CD4-positive, alpha-beta T cell treated with Interleukin-1 beta for 1 hour (primary cell): ENCODE measurements at places on chromosomes 12 and 14.

DNA sequence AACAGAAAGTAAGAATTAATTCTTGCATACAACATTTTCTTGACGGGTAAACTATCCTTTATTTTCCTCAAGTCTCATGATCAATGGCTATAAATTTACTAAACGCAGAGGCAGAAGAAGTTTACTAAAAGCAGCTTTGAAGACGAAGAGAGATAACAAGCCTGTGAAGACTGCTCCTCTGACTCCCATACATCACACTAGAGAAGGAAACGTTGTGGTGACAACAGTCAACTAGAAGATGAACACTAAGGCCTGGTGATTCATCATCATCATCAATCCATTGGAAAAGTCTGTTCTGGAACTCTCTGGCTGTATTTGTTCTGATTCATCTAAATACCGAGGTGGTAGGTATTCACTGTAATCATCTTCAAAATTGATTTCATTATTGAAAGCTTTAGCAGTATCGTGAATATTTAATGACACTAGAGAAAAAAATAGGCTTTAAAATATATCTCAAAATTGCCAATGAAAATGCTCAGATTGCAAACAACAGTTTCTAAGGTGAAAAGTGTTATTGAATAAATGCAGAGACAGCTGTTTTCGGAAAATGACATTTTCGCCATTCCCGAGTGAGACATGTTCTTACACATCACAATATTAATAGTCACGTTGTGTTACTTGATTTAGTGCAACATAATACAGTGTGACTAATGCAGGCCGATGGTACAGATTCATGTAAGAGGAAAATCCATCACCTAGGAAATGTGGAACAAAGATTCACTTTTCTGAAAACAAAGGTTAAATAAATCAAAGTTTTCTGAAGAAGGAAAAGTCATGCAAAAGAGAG, 260.5 kb downstream of the C12orf50 start:
- no peak for DNase-seq

DNA sequence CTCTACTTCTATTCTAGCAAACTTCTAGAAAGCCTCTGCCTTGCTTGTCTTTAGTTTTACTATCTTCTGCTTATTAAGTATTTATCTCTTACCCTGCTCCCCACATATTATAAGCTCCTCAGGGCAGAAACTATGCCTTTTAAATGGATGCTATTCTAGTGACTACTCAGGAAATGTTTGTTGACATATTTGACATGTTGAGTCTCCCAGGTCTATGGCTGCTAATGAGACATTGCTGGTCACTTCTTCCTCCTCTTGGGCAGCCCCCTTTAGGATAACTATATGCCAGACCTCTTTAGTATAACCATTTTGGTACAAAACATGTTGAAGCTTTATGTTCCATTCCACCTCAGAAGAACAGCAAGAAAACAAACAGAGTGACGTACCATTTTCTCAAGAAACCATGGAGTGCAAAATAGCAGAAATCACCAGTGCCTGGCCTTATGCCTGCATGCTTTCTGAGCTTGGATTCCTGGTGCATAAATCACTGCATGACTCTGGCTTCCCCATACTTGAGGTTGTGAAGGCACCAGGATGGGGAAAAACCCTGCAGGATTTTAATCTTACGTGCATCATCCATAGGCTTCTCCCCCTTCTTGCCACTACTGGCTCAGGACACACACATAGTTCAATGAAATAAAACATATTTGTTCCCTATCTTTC, 202.6 kb downstream of the TMX1 start:
- no peak for DNase-seq

- no peak for DNase-seq
Observed at GRCh38 chr12:82089369-82090121, 268.6 kb downstream of the CCDC59 start.

DNA sequence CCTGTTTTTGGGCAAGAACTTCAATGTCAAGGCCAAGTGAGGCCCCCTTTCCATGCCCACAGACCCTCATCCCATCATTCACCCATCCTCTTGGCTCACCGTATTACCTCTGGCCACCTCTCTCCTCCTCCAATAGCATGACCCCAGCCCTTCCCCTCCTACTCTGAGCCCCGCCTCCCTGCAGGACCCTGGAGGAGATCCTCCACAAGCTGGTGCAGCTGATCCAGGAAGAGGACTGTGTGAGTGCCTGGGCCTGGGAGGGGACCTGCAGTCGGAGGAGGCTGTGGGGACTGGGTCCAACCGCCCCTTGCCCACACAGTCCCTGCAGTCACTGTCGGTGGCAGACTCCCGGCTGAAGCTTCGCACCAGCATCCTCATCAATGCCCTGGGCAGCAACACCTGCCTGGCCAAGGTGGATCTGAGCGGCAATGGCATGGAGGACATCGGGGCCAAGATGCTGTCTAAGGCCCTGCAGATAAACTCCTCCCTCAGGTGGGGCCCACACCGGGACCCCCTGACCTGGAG, 7.2 kb downstream of the CARMIL3 start:
- no peak for DNase-seq

DNA sequence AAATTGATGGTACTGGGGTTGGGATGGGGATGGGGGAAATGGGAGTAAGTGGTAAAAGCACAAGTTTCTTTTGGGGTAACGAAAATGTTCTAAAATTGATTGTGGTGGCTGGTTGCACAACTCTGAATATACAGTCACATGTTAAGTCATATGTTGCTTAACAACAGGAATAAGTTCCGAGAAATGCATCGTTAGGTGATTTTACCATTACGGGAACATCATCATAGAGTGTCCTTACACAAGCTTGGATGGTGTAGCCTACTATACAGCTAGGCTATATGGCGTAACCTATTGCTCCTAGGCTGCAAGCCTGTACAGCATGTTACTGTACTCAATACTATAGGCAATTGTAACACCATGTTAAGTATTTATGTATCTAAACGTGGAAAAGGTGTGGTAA, 31.0 kb downstream of the ITGA7 start:
- DNase-seq = no peak

DNA sequence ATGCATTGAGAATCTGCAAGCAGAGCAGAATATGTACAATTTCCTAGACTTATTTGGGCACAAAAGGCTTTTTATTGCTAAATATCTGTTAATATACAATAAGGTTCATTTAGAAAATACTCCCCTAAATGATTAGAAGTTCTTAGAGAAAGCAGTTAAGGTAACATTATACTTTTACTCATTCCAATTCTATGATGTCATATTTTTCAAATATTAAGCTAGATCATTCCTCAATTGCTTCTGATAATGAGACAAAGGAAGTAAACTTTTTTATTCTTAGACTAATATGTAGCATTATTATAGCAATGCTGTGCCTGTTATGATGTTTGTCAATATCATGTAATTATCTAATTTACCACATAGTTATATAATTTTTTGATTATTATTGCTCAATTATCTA, 447.0 kb downstream of the SLC16A7 start:
- no peak for DNase-seq

- DNase-seq = peak; percentile 2
Observed at GRCh38 chr12:66901138-66901932, 222.5 kb upstream of the GRIP1 start.

GRCh38 chr12:27614866-27615265, 81.4 kb upstream of the REP15 start:
- DNase-seq = no peak

DNA sequence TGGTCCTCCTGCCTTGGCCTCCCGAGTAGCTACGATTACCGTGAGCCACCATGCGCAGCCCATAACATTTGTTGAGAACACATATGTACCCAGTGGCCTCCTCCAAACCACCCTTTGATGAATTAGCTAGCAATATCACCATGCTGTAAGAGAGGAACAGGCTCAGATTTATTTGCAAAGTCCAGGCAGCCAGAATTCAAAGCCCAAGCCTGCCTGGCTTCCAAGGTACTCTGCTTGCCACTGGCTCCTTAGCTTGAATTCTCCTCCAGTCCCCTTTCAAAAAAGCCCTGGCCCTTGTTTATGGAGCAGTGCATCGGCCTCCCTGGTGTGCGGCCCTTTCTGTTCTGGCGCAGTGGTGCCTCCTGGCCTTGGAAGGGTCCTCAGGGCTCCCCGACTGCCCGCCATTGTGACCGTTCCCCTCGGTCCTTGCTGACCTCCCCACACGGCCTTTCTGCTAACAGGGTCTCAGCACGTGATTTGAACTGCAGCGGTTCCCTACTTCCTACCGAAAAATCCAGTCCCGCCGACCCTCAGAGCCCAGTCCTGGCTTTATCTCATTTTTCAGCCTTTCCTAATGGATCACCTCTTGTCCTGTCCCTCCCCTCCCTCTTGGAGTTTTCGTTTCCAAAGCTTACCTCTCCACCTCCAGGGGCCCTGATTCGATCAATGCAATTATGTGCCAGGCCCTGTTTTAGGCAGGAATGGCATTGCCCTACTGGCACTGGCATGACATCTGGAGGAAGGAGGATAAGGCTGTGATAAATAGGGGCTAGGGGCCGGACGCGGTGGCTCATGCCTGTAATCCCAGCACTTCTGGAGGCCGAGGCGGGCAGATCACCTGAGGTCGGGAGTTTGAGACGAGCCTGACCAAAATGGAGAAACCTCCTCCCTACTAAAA, 22.0 kb downstream of the SLC25A29 start:
- no peak for DNase-seq

- DNase-seq = no peak
Observed at GRCh38 chr12:26614011-26614616, 218.9 kb downstream of the ITPR2 start.

GRCh38 chr14:100037353-100037752, 27.9 kb upstream of the EVL start:
- DNase-seq = no peak

GRCh38 chr14:72740966-72741825, 152.7 kb downstream of the DPF3 start:
- no peak for DNase-seq

DNA sequence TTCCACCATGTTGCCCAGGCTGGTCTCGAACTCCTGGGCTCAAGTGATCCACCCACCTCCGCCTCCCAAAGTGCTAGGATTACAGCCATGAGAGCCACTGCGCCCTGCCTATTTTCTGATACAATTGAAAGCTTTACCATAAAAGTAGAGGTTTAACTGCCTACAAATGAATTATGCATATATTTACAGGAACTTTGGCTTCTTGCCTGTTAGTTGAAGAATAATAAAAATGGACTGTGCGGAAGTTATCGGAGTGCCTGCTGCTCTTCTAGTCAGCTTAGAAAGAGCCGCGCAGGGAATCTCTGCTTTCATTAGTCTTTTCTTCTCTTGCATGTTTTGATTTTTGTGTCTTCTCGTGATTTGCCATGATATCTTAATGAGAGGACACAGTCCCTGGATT, 34.5 kb downstream of the PPP2R5C start:
- no peak for DNase-seq

DNA sequence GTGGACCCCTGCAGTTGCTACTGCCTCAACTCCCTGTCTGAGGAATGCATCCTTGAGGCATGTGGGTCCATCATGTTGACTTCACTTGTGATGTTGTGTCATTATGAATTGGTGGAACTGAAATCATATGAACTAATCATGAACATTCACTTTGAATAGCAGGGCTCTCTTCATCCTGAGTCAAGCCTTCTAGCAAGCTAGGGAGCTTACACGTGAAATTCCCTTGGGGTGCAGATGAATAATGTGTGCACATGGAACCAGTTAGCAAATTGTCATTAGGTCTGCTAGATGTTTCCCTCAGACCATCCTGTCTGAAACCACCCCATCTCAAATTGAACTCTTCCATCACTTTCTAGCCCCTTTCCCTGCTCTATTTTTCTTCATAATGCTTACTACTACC, 3.6 kb downstream of the COQ6 start:
- no peak for DNase-seq

DNA sequence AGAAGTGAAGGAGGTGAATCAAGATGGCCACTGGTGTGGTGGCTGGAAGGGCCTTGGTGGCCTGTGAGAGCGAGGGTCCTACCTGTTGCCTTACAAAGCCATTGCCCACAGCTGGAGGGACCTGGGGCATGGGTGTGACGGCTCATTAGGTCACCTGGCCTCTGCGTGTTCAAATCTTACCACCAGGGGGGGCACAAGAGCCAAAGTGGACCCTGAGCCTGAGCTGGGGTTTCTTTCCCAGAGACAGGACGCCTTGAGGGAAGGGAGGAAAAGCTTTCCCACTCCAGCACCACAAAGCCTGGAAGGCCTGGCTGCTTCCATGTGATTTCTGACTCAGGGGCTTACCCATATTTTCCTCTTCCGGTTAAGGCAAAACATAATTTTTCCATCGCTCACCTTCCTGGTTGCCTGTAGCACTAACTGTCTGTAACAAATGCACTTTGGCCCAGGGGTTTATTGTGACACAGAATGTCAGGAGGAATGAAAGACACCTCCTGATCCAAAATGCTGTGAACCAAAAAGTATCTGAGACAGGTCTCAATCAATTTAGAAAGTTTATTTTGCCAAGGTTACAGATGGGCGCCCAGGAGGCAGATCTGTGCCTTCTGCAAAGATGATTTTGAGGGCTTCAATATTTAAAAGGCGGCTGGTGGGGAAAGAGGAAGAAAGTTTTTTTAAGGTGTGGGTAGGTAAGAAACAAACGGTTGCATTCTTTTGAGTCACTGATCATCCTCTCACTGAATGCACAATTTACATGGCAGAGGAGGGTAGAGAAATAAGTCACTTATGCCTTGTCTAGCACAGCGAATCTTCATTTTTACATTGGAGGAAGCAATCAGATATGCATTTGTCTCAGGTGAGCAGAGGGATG, 4.3 kb upstream of the CD9 start:
- peak; percentile 66 for DNase-seq

DNA sequence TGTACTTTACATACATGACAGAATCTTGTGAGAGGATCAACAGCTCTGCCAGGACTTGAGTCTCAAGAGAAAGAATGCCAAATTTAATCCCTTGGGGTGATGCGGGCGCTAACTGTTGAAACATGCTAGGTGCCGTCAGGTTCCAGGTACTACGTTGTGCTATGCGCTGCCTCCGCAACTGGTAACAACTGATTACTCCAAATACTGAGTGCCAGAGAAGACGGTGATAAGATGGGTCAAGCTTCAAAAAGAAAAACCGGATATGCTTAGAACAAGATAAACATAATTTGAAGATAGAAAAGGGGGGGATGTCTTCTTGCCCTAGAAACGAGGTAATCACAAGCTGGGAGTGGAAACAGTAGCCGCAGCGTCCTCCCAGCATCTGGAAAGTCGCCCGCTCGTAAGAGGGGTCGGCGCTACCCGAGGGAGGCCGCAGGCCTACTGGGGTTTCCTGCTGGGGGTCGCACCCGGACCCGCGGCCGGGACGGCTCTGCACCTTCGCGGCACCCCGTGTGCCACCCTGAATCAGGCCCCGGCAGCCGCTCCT, 678 bp downstream of the ZBTB25 start:
- DNase-seq = peak; percentile 51

DNA sequence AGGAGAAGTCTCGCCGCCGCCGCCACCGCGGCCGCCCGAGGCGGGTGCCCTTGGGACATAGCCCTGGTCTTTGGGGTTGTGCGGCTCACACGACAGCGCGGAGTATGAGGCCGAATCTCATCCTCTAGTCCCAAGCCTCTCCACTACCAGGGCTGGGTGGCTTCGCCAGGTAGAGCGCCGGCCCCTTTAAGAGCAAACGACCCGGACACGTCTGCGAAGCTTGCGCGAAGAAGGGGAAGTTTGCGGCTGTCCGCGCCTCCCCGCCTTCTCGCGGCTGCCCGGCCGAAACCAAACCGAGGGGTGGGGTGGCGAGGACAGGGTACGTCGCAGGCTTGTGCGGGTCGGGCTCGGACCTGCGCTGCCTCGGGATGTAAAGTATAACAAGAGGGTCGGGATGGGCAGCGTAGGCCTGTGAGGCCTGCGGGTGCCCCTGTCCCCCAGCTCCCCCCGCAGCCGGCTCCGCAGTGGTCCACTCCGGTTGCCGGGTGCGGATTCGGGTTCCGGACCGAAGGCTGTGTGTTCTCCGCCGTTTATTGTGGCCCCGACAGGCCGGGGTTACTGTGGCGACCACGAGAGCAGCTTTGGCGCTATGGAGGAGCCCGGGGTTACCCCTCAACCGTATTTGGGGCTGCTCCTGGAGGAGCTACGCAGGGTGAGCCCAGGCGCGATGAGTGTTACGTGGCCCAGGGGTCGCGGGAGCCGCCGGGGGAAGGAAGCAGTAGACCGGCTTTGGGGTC, 33.3 kb downstream of the MIA2 start:
- DNase-seq = peak; percentile 82
